ENCODE measurements at places on chromosomes 4 and X.

DNA sequence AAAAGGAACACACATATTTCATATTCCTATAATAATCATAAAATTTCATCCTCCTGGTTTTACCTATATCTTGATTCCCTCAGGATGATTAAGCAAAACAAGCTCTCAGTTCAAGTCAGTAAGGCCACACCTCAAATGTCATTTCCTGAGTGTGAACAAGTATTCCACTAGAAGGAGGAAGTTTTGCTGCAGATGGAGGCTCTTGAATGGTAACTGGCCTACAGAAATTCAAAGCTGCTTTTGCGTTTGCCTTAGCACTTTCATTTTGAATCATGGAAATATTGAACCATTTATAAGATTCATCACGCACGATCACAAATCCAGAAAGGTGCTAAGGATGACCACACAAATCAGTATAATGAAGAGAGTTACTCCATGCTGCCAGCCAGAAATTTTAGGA, 254.4 kb upstream of the CXXC4 start:
- peak; percentile 21 for DNase-seq

GRCh38 chr4:138389976-138390685, 148.0 kb upstream of the SLC7A11 start:
- DNase-seq: no peak

DNA sequence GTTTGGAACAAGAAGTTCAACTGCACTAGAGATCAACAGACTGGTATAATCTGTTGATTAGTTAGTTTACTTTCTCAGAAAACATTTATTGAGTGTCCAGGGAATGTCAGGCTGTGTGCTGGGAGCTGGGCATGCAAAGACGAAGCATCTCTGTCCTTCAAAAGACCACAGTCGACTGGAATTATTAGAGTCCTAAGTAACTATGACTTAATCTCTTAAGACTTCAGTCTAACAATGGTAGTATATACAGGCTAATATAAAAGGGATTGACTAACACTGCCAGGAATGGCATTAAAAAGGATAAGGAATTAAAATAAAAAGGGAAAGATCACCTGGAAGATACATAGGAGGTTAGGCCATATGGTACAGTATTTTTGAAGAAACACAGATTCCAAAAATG, 128.7 kb downstream of the WDFY3 start:
- no peak for DNase-seq

DNA sequence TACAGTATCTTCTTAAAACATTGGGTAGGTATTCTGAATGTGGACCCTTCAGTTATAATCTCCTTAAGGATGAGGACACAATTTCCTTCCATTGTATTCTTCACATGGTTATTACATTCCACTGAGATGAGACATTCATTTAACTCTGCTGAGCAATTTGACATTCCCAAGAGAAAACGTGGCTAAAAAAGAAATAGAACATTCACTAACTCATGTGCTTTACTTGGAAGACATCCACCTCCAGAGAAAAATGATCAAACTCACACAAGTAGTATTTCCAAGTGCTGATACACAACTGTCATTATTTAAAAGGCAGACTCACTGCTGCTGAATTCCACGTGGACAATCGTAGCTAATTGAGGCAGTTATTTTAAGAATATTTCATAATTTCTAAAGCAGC, 227.9 kb upstream of the ANKRD50 start:
- DNase-seq: no peak

GRCh38 chr4:108702960-108703359, 52.6 kb downstream of the OSTC start:
- DNase-seq: peak; percentile 47

GRCh38 chrX:121987163-121987562, 939.8 kb downstream of the GLUD2 start:
- DNase-seq: no peak

GRCh38 chr4:20430259-20430941, 178.7 kb downstream of the SLIT2 start:
- DNase-seq: no peak

DNA sequence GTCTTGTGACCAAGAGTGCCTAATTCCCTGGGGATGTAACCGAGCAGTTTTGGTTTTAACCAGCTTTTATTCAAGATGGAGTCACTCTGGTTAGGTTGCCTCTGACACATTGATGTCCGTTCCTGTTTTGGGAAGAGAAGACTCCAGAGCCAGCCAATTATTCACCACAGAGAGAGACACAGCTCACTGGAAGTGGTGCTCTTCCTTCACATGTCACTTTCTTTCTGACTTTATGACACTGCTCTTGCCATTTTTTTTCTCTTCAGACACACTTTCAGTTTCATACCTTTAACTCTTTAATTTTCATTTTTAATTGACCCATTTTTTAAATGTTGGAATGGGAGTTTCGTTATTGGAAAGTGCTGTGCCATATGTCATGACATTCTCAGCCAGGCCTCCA, 418.4 kb upstream of the FSTL5 start:
- no peak for DNase-seq

- DNase-seq: no peak
Measured at GRCh38 chr4:64814616-64815015, 405.4 kb upstream of the TECRL start.

DNA sequence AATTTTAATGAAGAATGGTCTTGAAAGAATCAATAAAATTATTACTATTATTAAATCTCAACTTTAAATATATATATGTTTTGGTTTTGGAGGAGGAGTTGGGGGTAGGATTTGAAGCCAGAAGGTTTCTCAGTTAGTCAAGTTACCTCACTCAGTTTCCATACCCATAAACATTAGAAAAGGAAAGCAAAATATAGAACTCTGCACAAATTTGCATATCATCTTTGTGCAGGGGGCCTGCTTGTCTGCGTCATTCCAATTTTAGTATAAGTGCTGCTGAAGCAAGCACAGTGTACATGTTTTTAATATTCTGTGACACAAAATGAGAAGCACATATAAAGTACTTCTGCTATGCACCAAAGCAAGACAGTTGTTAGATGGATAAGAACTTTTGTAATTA, 47.5 kb upstream of the SCRG1 start:
- DNase-seq: peak; percentile 51

DNA sequence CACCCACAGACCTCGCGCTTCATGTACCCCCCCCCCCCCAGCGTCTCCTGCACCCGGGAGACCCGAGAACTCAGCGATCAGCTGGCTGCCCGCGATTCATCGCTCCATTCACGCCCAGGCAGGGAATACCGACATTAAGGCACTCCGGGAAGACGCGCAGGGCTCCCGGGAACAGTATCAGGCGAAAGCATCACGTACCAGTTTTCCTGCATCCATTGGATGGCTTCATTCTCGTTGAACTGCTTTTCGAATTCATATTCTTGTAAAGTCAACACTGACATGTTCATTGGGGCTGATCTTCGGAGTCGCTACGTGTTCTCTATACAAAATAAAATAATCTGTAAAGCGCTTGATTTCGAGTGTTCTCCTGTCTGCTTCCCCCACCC, 373 bp downstream of the ELOVL6 start:
- DNase-seq: no peak

DNA sequence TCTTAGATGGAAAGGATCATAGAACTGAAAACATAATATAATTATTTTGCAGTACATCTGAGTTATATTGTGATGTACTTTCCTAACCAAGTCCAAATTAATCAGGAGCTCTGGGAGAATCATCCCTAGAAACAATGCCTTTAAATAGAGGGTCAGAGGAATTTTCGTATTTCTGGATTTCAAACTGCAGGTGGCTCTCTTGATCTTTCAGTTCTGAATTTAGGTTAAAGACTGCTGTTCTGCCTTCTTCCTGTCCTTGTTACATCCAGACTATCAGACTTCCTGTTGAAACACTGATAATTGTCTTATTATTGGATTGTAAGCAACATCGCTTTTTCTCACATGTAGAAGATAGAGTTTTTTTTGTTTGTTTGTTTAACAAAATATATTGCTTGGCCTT, 142.7 kb downstream of the RPA4 start:
- DNase-seq: no peak

- DNase-seq: no peak
Measured at GRCh38 chrX:17682259-17682658, 55.0 kb upstream of the SCML1 start.

- peak; percentile 63 for DNase-seq
Measured at GRCh38 chrX:100829730-100830129, 9.5 kb downstream of the CSTF2 start.

Measured in GM12865 (cell line).